BJ (cell line): ENCODE measurements at places on chromosomes 2 and 18.
A peak's percentile ranks its signal among the peaks of the same experiment; 100 is the strongest.

- DNase-seq: peak; percentile 47
Observed at GRCh38 chr2:215654148-215654819, 218.4 kb upstream of the FN1 start.

- DNase-seq: no peak
Observed at GRCh38 chr18:32287249-32287648, 97.4 kb downstream of the MEP1B start.

DNA sequence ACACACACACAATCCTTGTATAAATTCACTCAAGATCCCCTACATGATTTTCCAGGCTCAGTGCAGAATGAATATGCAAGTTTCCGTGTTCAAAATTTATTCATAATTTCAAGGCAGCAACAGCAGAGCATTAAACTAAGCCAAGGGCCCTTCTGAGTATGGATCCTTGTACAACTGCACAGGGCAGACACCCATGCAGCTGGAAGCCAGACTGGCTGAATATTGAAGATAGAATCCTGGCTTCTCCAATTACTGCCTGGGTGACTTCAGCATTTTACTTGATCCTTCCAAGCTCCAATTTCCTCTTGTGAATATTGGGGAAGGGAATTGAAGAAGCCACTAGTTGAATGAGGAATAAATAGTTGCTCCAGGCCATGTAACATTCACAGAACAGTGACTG lies 267.9 kb upstream of the REG3G start:
- no peak for DNase-seq

DNA sequence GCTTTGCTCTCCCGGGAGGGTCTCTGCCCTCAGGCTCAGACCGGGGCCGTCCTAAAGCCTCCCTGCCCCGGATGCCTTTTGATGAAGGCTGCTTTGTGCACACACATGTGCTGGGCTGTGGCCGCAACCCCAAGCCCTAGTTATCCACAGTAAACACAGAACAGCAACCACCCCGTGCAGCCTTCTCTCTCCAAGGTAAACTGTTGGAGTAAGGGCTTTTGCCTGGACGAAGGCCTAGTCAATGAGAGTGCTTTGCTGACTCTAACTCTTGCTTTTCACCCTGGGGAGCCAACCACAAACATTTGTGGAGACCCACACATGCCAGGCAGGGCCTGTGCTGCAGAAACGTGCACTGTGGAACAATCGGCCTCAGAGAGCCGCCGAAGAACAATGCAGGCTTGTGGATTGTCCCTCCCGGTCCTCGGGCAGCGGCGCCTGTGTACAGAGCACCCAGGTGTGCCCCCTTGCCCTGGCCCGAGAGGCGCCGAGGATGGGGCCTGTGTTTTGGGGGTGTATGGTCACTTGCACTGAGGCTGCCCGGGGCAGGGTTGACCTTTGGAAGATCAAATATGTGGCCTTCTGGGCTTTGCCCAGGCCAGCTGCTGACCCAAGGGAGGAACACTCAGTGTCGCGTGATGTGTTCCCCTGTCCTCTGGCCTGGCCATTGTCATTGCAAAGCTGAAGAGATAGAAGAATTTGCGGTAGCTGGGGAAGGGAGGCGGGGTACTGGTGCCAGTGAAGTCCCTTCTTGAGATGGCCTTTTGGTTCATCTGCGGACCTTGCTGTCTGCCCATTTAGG lies 37.0 kb downstream of the CTIF start:
- DNase-seq: no peak

DNA sequence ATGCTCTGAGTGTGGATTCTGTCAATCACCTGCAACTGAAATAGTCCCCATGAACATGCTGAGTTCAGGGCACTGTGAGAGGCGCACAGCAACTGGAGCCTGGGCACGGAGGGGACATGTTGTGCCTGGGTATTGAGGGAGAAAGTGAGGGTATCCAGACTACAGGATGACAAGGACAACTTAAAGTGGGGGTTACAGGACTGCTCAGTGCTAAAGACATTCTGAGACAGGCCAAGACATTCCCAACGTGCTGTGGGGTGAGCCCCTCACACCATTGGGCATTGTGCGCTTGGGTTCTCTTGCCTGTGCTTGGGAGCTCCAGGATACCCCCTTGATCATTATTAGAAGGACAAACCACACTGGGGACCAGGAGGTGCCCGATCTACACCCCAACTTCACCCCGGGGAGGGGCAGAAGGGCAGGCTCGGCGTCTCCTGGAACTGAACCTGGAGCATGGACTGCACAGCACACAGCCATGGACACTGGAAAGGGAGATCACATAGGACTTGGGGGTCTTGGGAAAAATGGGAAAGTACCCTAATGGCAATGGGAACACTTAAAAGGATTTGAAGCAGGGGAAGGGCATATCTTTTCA lies 72.5 kb upstream of the HDAC4 start:
- no peak for DNase-seq

DNA sequence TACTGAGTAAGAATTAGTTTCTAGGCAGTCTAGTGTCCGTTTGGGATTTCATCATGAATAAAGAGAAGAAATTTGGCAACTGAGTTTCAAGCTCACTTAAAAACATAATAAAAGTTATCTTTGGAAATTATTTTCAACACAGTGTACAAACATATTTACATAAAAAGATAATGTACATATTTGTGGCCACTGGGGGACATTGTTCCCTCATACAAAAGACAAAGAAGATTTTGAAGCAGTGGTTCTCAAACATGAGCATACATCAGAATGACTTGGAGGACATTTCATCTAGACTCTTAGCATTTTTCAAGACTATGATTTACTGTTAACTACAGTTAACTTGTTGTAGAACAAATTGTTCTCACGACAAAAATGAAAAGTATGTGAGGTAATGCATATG lies 15.7 kb upstream of the TTC21B start:
- no peak for DNase-seq

DNA sequence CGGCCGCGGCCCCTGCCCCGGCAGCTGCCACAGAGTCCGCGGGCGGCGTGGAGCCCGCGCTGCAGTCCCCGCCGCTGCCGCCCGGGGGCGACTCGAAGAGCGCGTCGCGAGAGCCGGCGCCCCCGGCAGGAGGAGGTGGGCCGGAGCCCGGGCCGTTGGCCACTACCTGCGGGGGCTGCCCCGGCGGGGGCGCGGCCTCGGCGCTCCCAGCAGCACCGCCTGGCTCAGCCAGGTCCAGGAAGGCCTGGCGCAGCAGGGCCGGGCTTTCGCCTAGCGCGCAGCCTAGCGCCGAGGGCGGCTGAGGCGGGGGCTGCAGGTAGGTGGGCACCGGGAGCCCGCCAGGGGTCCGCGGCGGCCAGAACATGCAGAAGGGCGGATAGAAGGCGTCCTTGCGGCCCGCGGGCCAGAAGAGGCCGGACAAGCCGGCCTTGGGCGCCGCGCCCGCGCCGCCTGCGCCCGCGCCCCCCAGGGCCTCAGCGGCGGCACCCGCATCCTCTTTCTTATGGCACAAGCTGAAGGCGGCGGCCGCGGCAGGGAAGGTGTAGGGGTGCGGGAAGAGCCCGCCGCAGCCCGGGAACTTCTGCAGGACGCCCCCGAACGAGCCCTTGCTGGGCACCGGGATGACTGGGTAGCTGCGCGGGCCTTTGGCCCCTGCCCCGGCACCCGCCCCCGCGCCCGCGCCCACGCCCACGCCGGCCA lies 3.9 kb downstream of the SKOR2 start:
- no peak for DNase-seq

- DNase-seq: peak; percentile 97
Observed at GRCh38 chr2:11743846-11744553, 2.4 kb upstream of the LPIN1 start.

- no peak for DNase-seq
Observed at GRCh38 chr2:187194049-187194448, 254.0 kb downstream of the CALCRL start.

DNA sequence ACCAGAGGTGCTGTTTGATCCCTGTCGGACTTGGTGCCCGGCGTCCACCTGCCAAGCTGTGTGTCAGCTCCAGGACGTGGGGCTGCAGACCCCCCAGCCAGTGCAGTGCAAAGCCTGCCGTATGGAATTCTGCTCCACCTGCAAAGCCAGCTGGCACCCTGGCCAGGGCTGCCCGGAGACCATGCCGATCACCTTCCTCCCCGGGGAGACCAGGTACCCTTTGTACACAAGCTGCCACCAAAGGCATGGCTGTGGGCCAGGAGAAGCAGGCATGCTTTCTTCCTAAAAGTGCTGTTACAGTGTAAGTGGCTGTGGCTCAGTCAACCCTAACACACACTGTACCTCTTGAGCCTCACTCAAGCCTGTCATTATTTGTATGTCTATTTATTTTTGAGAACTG lies 103.3 kb downstream of the RNF144A start:
- DNase-seq: no peak

- no peak for DNase-seq
Observed at GRCh38 chr2:39128919-39129391, 8.1 kb upstream of the SOS1 start.

DNA sequence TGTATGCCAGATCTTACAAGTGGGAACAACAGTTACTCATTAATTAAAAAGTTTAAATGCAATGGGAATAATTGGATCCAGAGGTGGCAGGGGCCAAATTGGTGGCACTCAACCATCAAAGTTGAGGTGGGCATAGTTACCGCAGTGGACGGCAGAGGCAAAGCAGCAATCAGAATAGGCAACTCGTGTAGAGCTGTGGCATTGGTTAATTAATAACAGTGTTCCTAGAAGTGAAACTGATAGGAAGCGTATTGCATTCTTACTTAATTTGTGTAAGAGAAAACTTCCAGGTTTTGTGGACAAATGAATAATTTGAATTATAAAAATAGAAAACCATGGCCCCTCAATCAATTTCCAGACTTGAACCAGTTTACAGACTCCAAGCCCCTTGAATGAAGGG lies 1068.2 kb upstream of the ACVR2A start:
- no peak for DNase-seq

GRCh38 chr2:26317377-26318105 lies 28.4 kb upstream of the SELENOI start:
- DNase-seq: no peak

- DNase-seq: no peak
Observed at GRCh38 chr2:191479680-191480023, 198.3 kb upstream of the NABP1 start.

DNA sequence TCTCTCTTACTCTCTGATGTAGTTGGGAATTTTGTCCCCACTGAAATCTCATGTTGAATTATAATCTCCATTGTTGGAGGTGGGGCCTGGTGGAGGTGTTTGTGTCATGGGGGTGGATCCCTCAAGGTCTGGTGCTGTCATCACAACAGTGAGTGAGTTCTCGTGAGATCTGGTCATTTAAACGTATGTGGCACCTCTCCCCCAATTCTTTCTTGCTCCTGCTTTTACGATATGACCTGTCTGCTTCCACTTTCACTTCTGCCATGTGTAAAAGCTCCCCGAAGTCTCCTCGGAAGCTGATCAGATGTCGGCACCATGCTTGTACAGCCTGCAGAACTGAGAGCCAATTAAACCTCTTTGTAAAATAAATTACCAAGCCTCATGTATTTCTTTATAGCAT lies 337.8 kb upstream of the CDH2 start:
- no peak for DNase-seq

GRCh38 chr2:9473985-9474360 lies 378 bp upstream of the IAH1 start:
- no peak for DNase-seq

GRCh38 chr2:88746929-88747490 lies 55.5 kb downstream of the RPIA start:
- DNase-seq: no peak

GRCh38 chr18:47323158-47323557 lies 71.7 kb upstream of the SKOR2 start:
- DNase-seq: peak; percentile 6

DNA sequence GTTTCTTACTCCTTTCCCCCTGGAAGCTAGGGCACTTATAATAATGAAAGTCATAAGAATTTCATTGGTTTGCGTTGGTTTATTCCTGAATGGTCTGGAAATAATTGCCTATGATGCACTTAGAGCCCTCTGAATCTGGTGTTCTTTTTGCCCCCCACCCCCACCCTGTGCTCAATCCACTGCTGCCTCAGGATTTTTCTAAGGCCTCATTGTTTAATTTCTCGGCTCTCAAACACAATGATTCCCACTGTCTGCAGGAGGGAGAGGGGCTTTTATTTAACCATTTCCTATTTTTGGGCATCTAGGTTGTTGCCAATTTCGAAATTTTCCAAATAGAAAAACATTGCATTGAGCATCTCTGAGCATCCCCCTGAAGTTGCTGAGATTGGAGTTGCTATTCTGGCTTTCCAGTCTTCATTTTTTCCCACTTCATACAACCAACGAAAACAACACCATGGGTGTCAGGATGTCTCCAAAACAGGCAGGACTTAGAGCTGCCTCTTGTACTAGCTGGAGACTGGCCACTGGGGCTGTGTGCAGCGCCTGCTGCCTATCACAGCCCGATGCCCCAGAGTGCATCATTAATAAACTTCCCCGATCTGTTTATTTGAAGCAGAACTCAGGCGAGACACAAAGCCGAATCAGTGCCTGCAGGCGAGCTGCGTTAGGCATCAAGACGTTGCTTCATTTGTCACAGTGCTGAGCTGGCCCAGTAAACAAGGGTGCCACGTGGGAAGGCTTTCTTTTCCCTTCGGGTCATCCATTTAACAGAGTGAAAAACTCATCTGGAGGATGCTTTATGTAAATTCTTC lies 1.8 kb upstream of the PCARE start:
- peak; percentile 13 for DNase-seq

GRCh38 chr2:164802095-164802707 lies 39.4 kb downstream of the COBLL1 start:
- DNase-seq: no peak

- DNase-seq: peak; percentile 0
Observed at GRCh38 chr18:11688972-11689668, at the start of gene GNAL. TSS of gene GNAL (plus strand) at chr18:11689264. CDS start at chr18:11689564, 300 bp downstream.

DNA sequence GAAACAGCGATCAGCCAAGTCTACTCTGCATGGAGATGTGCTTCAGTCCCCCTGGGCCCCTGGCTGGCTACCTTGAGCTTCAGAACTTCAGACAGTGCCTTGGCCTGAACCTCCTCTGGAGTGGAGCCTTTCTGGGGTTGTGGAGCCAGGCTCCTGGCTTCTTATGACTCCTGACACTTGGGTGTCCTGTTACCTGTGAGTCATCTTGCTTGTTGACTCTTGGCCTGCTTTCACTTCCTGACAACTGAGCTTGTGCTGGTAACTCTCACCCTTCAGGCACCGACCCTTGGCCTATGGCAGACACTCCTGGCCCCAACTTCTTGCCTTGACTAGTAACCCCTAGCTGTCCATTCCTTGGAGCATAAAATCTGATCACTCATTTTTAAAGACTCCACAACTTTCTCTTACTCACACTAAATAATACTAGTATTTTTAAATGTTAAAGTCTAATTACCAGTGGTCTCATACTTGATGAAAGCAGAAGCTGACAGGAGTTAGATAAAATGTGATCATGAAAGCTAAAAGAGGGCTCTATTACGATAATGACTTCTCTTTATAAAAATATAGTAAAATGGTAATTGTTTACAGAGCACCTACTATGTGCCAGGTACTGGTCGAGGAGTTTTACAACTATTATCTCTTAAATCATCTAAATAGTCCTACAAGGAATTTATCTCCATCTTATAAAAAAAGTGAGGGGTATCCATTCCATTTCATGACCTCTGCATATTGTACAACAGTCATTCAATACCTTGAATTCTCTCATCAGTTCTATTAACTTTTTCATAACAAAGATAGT lies 46.3 kb upstream of the VIT start:
- DNase-seq: no peak

DNA sequence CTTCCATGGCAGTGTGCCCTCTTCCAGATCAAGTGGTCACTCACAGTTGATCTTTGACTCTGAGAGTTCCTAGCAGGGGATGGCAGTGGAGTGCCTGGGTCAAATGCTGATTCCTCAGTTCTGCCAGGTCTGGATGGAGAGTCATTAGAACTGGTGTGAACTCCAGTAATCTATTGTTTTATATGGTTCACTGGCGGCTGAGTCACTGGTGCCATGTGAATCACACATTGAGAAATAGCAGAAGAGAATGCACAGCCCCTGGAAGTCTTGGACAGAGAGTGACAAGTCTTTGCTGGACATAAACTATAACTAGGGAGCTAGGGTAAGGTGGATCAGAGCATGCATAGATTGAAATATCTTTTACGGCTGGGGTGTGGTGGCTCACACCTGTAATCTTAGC lies 86.9 kb downstream of the EIF2AK3 start:
- no peak for DNase-seq
